ENCODE measurements at places on chromosomes 11 and 22.
A peak's percentile ranks its signal among the peaks of the same experiment; 100 is the strongest.

DNA sequence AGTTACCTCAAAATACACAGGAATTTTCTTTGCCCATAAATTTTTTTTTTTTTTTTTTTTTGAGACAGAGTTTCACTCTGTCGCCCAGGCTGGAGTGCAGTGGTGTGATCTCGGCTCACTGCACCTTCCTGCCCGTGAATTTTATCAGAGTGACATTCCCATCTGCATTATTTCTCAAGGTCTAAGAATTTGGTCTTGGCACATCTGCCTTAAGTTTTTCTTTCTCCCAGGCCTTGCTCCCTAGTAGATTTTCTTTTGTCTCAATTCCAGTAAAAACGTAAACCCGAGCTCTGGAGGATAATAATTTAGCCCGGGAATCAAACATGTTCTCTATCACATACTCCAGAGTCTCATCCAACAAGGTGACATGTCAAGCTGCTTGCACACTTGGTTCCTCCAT lies 12.4 kb downstream of the TRIM6 start:
- no peak for DNase-seq

DNA sequence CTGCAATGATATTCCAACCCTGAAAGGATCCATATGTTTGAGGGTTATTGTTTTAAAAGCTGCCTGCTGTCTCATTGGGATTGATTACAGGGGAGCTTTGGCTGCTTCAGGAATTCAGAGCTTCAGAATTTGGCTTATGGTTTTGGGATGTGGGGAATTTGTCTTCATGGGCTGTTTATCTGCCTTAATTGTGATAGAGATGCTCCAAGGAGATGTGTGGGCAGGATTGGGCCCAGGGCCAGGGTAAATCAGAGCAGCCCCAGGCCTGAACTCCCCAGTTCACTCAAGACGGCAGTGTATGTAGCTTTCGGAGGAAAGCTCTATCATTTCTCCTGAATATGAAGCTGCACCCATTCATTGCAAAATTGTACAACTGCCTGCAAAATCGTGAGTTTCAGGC lies 88.5 kb downstream of the ALX4 start:
- no peak for DNase-seq

DNA sequence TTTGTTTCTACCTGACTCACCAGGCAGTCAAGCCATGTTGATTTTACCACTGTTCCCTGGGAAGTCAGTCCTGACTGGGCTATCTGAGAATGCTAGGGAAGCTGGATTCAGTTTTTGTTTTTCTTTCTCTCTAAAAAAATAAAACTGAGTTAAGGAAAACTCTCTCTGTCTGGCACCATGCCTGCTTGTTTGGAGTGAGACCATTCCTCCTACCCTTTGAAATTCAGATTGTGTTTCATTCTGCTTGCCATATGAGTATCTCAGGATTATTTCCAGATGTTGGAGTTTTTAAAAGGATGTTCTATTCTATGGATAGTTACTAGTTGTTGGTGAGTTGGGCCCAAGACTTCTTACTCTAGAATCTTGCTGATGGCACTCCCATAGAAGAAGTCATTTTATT lies 1917.0 kb downstream of the LRRC4C start:
- DNase-seq = no peak

DNA sequence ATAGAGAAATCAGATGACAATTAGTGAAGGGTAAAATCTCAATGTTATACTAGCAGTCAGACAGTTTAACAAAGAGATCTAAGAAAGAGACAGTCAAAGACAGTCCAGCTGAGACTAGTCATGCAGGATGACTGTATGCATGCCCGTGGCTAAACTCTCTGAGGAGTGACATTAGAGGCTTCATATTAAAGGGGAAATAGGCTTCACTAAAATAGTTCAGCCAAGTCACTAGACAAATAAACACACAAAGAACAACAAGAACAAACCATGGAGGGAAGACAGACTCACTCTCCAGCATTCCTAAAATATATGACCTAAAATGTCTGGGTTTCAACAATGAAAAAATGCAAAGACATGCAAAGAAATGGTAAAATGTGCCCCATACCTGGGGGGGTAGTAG lies 18.6 kb upstream of the APLNR start:
- DNase-seq = no peak

DNA sequence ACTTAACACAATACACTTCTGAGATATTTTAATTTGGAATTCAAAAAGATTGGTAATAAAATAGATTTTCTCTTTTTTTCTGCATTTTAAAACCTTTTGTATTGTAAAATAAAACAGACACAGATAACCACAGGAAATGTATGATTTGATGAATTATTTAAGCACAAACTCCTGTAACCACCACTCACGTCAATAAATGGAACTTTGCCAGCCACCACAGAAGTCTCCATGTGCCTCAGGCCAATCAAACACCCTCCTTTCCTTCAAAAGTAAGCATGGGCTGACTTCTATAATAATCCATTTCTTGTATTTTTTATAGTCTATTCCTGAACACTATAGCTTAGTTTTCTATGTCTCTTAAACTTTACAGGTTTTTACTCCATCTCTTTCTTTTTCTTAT lies 721.7 kb downstream of the DLG2 start:
- DNase-seq = no peak

DNA sequence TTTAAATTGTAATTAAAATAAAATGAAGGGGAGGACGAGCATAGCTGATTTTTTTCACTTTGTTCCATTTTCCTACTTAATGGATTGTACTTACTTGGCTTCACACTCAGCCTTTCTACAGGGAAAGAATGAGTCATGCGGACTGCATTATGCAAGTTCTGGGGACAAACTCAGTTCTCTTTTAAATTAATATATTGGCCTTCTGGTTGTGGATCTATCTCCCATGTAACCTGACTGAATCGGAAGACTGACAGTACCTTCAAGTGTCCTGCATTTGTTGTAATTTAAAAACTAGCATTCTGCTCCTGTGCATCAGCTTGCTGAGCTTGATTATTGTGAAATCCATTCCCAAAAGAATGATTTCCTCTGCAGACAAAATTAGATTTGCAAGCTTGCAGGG lies 12.2 kb downstream of the OR8D1 start:
- no peak for DNase-seq

GRCh38 chr22:27638329-27639233 lies 163.0 kb downstream of the MN1 start:
- no peak for DNase-seq

GRCh38 chr11:36149538-36150242 lies 139.5 kb downstream of the COMMD9 start:
- DNase-seq = no peak

- DNase-seq = no peak
Measured at GRCh38 chr11:93089474-93090102, 108.2 kb downstream of the SLC36A4 start.

DNA sequence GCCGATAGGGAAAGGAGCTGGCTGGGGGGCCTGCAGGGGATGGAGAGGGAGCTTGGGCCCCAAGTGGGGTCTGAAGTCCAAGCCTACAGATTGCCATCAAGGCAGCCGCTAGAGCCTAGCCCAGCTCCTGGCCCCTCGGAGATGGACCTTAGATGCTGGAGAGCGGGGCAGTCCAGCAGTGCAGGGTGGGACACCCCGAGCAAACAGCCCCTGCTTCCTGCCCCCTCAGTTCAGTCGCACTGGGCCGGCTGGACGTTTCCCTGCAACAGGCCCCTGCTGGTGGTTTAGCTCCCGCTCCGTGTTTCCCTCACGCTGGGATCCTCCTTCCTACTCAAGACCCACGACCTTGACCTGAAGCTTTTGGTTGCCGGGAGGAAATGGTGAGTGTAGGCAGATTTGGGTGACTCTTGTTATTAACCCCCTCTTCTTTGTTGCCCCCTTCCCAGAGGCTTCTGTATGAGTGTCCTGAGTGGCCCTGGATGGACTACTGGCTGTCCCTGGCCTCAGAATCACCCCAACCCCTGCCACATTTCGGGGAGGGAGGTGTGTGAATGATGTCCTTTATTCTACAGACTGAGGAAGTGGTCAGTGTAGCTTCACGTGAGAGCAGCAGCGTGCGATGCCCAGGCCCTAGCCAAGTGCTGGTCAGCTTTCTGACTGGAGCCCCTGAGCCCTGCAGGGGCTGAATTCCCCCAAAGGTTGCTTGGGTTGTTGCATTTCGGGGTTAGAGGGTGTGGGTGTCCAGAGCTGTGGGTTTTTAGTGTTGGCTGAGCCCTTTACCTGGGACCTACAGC lies 2.7 kb downstream of the ST3GAL4 start:
- no peak for DNase-seq

- no peak for DNase-seq
Measured at GRCh38 chr11:117410861-117411710, 83.4 kb downstream of the CEP164 start.

- peak; percentile 54 for DNase-seq
Measured at GRCh38 chr22:25202290-25202921, 2.7 kb downstream of the CRYBB3 start.

DNA sequence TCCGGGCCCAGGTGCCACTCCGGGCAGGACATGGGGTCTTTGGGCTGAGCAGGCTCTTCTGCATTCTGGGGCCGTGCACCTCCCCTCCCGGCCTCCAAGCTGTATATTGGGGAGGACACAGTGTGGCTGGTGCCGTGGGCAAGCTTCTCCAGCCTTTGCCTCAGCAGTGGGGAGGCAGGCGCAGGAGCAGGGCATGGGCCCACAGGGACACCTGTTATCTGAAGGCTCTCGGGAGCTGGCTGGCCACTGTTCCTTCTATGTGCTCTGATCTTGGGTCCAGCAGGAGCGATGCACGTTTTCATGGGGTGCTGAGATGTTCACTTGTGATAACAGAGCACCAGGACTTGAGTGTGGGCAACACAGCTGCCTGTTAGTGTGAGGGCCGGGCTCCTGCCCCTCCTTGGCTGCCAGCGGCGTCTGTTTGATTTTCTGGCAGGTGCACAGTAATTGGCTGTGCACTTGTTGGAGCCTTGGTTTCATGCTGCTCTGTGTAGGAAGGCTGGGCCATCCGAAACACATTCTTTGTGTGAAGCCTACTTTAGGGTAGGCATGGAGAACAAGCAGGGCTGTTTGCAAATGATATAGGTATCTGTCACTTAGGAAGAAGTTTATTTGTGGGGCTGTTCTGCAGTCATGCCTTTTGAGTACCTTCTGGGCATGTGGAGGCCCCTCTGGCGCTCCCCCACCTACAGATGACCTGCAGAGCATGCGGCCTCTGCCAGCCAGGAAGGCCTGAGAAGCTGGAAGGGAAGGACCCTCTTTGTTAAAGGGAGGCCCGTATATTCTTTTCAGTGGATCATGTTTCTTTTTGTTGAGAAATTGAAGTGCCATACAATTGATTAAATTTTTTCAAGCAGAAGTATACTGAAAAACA lies 201.5 kb downstream of the TBC1D22A start:
- DNase-seq = no peak

DNA sequence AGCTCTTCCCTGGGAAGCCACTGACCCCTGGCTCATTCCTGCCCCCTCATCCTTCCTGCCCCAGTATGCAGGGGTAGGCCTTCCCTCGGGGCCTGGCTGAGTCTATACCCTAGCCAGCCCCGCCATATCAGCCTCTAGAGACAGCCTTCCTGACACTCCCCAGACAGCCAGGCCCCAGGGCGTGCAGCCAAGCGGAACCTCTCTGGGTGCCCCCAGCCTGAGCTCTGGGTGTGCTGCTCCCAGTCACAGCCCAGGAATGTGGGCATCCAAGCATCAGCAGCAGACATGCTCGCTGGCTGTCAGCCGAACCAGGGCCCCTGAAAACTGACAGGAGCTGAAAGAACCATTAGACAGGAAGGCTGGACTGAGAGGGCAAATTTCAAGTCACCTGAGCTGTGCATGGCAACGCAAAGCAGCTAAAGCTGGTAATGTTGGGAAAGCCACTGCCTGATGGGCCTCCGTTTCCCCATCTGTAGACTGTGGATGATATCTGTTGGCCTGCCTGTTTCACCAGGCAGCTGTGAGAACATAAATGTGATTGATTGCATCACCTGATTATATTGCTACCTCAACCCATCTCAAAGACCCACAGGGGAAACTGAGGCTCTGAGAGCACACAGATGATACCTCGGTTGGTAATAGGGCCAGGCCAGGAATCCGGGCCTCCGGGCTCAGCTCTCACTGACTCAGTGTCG lies 93.2 kb downstream of the LRRC32 start:
- no peak for DNase-seq

DNA sequence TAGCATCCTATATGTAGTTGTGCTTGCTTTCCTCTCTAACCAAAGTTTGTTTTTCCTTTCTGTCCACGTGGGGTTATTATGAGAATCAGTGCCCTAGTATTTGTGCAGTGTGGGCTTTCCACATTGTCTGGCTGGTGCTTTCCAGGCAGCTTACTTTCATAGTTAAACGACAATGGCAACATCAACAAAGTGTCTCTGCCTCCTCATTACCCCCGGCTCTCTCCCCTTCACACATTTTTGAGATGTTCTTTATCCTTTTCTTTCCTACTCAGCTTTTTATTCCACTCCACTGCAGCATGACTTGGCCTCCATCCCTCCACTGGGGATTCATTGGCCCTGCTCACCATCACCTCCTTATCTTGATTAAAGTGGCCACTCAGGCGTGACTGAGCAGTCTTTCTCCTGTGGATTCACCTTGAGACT lies 19.1 kb downstream of the SPECC1L start:
- no peak for DNase-seq

GRCh38 chr11:18986744-18987143 lies 47.5 kb upstream of the MRGPRX1 start:
- no peak for DNase-seq

DNA sequence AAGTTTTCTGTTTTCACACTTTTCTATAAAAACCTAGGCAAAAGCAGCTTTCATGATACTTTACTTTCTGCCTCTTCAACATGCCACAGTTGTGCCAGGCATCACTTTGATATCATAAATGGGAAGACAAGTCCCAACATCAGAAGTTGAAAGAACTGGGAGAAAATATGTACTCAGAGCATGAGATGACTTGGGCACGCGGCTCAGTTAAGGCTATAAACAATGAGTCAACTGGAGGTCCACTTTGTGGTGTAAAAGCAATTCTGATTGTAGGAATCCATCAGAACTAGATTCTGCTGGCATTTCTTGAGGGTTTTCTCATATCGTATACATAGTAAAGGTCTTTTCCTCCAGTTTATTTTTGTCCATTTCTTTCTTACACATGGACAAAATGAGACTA lies 109.7 kb upstream of the USP47 start:
- no peak for DNase-seq

GRCh38 chr11:77497368-77497767 lies 23.5 kb upstream of the PAK1 start:
- DNase-seq = no peak

Measured in CD4-positive, alpha-beta T cell treated with Interleukin-10 for 1 hour (primary cell).